ENCODE measurements at places on chromosomes 16 and 17. TPM values are rescaled to one million over a fixed set of nuclear protein-coding genes. Genes with fewer than 3 reads are reported as not detected.

The ANKRD40CL gene
- not detected for total RNA-seq

The UNC13D gene
- 3.4 TPM for total RNA-seq

The PHOSPHO1 gene
- total RNA-seq, result 7.5 TPM

The PRM1 gene
- not detected for total RNA-seq

The CD300LB gene
- total RNA-seq, result 0.04 TPM

The CX3CL1 gene
- 2.5 TPM for total RNA-seq

The STAC2 gene
- 0.04 TPM for total RNA-seq

The MRPL38 gene
- total RNA-seq, result 28.2 TPM

The CD300C gene
- total RNA-seq, result 0.31 TPM

The GPR139 gene
- total RNA-seq, result not detected

The TAT gene
- 0.04 TPM for total RNA-seq

The TRAP1 gene
- 66.6 TPM for total RNA-seq

The ZDHHC1 gene
- 20.4 TPM for total RNA-seq

The EFNB3 gene
- total RNA-seq, result 3.6 TPM

The TMEM238L gene
- not detected for total RNA-seq

The KIF2B gene
- not detected for total RNA-seq

The CD7 gene
- 0.22 TPM for total RNA-seq

The ITGAE gene
- 28.8 TPM for total RNA-seq

The SLX1B gene
- total RNA-seq, result 8.8 TPM

The CCL4L2 gene
- total RNA-seq, result 3.7 TPM

The CCL13 gene
- 3.5 TPM for total RNA-seq

The CHP2 gene
- total RNA-seq, result 0.04 TPM

The CES5A gene
- not detected for total RNA-seq

The CSF3 gene
- 0.13 TPM for total RNA-seq

The BRICD5 gene
- total RNA-seq, result 5.8 TPM

The ZACN gene
- 0.04 TPM for total RNA-seq

The SLC12A3 gene
- total RNA-seq, result 0.04 TPM

The SCNN1B gene
- total RNA-seq, result 0.04 TPM

The ACE gene
- total RNA-seq, result 5.1 TPM

The HOXB1 gene
- total RNA-seq, result not detected

The RHBDF1 gene
- 20.6 TPM for total RNA-seq

The GPS2 gene
- 34.7 TPM for total RNA-seq

The KRT222 gene
- total RNA-seq, result 1.3 TPM

The AATK gene
- total RNA-seq, result 6.3 TPM

The SYT17 gene
- 3.1 TPM for total RNA-seq

The FAM83G gene
- total RNA-seq, result 0.27 TPM

The FGF11 gene
- 1.6 TPM for total RNA-seq

The TMED6 gene
- total RNA-seq, result 0.22 TPM

The HIGD1B gene
- total RNA-seq, result 6.6 TPM

The HBA2 gene
- 926 TPM for total RNA-seq

The CBFA2T3 gene
- 3.8 TPM for total RNA-seq

The GDPD1 gene
- 1.6 TPM for total RNA-seq

The CACNG3 gene
- total RNA-seq, result not detected

The MYH11 gene
- 9.4 TPM for total RNA-seq

The HS3ST3B1 gene
- total RNA-seq, result 1.6 TPM

The TRAPPC1 gene
- 14.3 TPM for total RNA-seq

The SLC6A2 gene
- 2.3 TPM for total RNA-seq

The CARD14 gene
- total RNA-seq, result 0.27 TPM

The SOST gene
- total RNA-seq, result not detected

The SLC5A10 gene
- not detected for total RNA-seq

The SNX11 gene
- 6.9 TPM for total RNA-seq

The HLF gene
- total RNA-seq, result 5.9 TPM

The C17orf100 gene
- 0.98 TPM for total RNA-seq

The LITAFD gene
- not detected for total RNA-seq

The RRN3 gene
- 33.1 TPM for total RNA-seq

The ATP6V0C gene
- total RNA-seq, result 12.5 TPM

The SDR42E1 gene
- 0.93 TPM for total RNA-seq

Measured in muscle of leg (tissue), 16 donors.